ENCODE measurements at places on chromosomes 4 and X.

DNA sequence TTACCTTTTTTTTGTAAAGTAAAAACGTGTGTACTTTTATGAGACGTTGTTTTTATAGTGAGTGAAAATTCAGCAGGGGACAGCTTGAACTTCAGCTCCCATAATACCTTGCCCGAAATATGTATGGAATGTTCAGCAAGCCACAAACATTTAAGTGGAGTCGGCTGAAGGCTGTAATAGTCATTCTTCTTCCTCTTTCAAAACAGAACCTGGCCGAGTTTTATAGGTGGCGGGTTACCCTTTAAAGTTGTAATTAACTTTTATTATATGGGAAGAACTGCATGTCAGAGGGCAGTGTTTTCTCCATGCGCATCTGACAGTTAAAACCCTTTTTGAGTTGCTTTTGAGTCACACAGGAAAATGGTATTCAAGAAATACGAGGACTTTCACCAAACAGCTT is 50.7 kb downstream of the CLDN34 start:
- DNase-seq: peak; percentile 83

DNA sequence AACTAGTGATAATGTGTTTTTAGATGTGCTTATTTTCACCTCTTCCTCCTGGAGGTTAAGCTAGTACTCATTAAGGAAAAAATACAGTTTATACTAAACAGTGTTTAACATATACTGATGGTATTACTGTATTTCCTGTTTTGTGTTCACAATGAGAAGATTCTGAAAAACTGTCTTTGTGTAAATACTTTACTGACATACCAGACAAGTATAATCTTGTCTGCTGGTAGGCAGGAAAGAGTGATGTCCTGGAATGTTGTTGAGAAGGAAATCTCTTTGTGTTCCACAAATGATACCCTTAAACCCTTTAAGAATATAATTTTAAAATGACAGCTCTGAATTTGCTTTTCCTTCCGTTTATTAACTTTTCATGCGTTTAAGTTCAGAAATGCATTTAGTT is 205.5 kb upstream of the NUDT6 start:
- DNase-seq: peak; percentile 36

- DNase-seq: peak; percentile 67
These were observed 2.4 kb upstream of the SLIT2 start for GRCh38 chr4:20249333-20249732.

DNA sequence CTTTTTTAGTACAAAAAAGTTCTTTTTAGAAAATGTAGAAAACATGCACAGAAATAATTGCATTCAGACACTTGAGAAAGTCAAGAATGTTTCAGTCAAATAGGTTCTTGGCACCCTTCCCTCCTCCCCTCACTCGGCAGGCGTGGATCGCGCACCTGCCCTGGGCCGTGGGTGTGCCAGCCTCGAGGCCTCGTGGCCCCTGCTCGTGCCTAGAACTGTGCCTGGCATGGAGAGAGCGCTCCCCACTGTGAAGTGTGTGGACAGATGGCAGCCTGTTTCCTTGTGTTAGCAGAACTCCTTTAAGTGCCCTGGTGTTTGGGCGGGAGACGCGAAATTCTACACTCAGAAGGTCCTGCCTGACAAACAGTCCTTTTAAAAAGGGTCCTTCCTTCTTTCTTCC is 14.7 kb downstream of the RGS12 start:
- DNase-seq: no peak

GRCh38 chr4:73816814-73817213 is 19.7 kb upstream of the CXCL6 start:
- DNase-seq: peak; percentile 94

GRCh38 chr4:183118585-183118984 is 19.5 kb downstream of the WWC2 start:
- DNase-seq: peak; percentile 98

DNA sequence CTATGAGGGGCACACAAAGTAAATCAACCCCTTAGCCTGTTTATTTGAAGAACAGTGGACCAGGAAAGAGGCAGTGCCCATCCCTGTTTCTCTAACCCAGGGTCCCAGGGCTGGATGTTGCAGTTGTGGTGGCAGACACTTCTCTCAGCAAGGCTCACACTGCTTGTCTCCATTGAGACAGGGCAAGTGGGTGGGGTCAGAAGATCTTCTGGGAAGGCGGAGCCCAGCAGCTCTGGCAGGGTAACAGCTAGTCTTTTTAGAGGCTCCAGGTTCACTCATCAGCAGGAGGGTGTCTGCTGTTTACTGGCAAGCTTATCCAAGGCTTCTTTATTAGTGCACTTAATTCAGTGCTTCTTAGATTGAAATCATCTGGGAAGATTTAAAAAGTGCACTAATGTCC is 659.8 kb upstream of the DIPK2B start:
- no peak for DNase-seq

DNA sequence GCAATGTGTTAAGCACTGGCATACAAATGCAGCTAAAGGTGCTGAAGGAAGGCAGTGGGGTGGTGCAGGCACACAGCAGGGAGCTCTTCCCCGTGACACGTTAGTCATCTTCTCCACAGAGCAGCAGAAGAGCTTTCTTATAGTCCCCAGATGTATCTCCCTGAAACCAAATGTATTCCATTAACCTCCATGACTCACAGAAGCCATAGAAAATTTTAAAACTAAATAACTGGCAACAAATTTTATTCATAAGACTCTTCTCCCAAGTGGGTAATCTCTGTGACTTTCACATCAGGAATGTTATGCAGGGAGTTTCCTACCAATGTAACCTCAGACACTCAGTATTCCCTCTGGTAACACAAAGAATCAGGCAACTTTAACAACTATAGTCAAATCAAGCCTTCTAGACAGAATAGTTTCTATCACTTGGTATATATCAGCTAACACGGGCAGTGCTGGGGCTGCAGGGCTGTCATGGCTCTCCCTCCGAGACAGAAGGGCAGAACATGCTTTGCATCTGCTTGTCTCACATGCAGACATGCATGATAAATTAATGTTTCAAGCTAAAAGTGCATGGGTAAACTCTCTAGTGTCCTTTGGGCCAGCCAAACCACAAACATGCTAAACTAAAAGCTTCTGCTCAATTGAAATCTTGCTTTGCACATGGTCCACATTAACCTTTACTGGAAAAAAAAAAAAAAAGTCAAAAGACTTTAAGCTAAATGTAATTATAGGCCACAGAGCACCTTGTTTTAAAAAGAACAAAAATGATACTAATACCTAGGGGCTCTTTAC is 28.2 kb downstream of the ANXA5 start:
- peak; percentile 98 for DNase-seq

GRCh38 chr4:8123389-8123788 is 35.2 kb downstream of the ABLIM2 start:
- peak; percentile 6 for DNase-seq

DNA sequence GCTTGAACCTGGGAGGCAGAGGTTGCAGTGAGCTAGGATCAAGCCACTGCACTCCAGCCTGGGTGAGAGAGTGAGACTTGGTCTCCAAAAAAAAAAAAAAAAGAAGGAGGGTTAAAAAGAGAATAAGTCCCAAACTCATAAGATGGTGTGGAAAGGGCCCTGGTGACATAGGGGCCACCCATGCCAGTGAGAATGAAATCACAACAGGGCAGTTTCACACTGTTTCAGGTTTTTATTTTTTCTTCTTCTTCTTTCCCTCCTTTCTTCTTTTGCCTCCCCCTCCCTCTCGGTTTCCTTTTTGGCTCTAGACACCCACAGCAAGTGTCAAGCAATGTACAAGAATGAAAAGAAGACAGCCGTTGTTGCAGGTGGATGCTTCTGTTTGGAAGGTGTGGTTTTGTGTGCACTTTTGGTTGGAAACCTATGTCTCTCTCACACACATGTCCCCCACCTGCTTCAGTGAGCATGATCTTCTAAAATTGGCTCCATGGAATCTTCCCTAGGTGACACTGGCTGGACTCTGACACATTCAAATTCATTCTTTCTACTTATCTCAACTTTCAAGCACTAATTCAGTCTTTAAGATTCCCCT is 14.4 kb upstream of the TLR8 start:
- no peak for DNase-seq

DNA sequence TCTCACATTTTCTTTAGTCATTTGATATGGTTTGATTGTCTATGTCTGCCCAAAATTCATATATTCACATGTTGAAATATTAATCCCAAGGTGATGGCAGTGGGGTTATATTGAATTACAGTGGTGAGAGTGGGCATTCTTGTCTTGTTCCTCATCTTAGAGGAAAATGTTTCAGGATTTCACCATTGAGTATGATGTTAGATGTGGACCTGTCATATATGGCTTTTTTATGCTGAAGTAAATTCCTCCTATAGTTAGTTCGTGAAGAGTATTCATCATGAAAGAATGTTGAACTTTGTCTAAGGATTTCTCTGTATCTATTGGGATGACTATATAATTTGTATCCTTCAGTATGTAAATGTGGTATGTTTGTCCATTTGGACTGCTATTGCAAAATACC is 512.3 kb upstream of the EPHA5 start:
- DNase-seq: peak; percentile 75

DNA sequence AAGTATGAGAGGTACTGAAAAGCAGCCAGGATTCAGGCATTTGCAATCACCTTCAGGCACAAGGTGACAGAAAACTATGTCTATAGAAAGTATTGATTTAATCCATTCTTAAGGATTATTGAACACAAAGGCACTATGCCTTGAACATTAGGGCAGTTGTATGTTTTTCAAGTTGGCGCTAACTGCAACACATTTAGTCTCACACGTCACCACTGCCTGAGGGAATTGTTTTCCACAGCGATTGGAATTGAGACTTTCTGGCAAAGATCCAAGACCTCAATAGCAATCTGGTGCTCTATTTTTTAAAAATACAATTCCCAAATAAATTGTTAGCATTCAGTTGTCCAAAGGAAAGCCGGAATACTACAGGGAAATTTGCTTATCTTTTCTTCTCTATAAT is 52.7 kb upstream of the FTHL17 start:
- no peak for DNase-seq

GRCh38 chr4:88320224-88320779 is 35.9 kb upstream of the PPM1K start:
- DNase-seq: no peak

- DNase-seq: no peak
These were observed 14.2 kb downstream of the PHOX2B start for GRCh38 chr4:41734371-41734770.

DNA sequence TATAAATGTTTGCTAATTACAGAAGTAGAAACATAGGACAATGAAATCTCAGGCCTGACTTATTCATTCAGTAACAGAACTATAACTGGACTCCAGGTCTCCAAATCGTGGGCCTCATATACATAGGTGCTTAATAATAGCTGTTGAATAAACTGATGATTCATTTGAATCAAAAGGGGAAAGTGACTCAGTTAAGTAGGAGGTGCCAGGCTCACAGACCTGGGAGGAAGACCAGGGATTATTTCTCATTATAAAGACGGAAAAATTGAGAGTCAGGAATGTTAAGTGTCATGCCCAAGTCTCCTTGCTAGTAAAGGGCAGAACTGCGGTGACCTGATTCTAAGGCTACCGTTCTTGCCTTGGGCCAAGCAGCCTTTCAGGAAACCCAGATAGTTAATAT is 131.5 kb downstream of the HS3ST1 start:
- peak; percentile 2 for DNase-seq

DNA sequence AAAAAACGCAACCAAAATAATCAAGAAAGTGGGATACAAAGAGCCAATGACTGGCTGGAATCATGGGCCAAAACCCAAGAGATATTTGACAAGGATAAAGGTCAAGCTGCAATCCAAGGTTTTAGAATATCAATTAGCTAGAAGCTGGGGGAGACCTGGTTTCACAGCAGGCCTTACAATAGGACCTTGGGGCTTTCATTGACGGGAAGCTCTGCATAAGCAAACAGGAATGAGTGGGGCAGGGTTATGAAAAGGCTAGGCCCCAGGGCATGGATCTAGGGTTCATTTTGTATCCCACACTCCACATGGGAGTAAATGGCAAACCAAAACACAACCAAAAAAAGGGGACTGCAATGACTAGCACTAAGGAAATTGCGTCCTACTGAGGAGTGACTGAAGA is 215.3 kb downstream of the HS6ST2 start:
- DNase-seq: no peak

DNA sequence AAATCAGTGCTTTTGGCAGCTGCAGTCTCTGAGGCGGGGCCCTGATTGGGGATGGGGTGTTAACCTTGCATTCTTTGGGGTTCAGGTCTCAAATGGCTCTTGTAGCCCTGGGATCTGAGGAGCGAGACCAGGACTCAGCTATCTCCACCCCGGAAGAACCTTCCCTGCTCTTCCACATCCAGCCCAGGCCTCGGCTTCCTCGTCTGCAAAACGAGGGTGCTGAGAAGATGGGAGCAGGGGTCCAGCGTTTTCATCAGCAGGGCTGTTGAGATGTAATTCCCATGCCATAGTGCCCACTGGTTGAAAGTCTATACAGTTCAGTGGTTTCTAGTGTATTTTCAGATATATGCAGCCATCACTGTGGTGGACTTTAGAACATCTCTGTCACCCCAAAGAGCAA is 34.6 kb upstream of the WFS1 start:
- no peak for DNase-seq

DNA sequence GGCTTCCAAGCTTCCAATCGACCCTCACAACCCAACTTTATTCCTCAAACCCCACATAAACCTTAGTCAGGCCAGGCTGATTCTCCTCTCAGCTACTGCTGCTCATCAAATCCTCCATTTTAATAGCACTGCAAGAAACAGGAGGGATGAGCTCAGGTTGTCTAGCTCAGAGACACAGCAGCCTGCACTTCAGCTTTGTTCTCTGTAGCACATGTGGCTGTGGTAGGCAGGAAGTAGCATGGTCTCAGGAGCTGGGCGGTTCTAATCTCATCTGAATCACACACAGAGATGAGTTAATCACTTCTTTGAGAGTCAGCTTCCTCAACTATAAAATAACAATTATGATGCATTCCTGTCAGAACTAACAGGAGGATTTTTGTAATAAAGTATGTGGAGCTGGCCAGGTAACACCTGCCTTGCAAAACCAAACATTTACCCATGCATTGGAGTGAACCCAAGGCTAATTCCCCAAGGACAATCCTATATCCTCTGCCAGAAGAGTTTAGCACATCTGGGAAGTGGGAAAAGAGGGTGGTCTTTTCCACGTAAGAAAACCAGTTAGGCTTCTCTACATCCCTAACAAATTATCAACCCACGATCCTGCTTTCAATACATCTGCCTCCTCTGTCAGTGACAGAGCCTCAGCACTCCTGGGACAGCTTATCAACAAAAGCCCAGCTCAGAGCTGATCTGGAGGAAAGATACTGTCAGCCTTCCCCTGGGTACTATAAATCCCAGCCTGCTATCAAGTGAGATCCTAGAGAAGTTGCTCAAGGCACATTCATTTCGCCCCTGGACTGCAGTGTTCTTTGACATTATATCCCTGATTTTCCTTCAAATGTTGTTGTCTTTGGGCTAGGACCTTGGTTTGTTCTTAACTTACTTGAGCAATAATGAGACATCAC is 32.8 kb downstream of the ELOVL6 start:
- peak; percentile 77 for DNase-seq

GRCh38 chr4:41645728-41646390 is 102.7 kb downstream of the PHOX2B start:
- DNase-seq: no peak

- DNase-seq: peak; percentile 85
These were observed 40.5 kb downstream of the HAND2 start for GRCh38 chr4:173489514-173489913.

- no peak for DNase-seq
These were observed 90.7 kb downstream of the GEMIN8 start for GRCh38 chrX:13938829-13939530.
